ENCODE measurements at places on chromosomes 3 and 15.
A peak's percentile ranks its signal among the peaks of the same experiment; 100 is the strongest.

DNA sequence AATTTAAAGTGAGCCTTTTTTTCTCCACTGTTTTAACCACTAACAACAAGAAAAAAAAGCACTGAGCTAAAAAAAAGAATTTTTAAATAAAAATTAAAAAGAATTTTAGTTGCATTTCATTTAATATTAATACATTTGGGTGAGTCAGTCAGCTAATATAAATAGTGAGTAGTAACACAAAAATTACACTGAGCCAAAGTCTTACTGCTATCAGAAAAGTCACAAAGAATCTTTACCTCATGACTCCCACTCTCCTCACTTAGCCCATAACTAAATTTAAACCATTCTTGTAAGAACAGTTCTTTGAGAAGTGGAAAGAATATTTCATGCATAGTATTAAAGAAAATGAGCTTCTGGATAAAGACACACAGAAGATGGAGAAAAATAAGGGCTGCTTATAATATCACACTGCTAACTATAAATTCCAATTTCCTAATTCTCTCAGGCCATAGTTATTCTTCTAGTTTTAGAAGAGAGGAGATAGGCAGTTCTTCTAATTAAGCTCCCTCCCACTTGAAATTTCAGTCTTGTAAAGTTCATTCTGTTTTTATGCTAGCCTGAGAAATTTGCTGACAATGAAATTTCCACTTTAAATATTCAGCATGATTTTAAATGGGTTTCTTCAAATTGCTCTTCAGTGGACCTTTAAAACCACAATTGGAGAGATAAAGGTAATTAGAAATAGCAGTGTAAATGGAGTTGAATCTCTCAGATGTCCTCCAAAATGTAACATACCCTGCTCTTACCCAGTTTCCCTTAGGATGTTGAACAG is 17.6 kb downstream of the SHQ1 start:
- peak; percentile 22 for DNase-seq

DNA sequence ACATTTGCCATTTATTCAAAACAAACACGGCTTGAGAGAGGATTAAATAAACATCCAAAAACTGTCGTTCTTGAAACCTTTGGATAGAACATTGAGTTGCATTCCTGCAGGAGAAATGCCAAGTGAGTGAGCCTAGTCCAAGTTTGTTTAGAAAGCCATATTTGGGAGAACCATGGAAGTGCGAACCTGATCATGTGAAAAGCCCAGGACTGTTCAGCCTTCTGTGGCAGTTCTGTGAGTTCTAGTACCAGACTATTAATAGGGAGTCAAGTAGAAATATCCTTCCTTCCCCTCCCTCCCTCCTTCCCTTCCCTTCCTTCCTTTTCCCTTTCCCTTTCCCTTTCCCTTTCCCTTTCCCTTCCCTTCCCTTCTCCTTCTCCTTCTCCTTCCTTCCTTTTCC is 470.4 kb downstream of the LPP start:
- DNase-seq, result peak; percentile 11

GRCh38 chr3:37481982-37482381 is 307.6 kb upstream of the LRRFIP2 start:
- no peak for DNase-seq

DNA sequence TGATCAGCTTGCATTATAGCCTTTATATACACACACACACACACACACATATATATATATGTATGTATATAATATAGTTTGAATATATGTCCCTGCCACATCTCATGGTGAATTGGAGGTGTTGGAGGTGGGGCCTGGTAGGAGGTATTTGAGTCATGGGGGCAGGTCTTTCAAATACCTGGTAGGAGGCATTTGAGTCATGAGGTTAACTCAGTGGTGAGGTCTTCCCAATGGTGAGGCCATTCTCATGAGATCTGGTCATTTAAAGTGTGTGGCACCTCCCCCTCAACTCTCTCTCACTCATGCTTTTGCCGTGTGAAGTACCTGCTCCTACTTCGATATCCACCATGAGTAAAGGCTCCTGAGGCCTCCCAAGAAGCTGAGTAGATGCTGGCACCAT is 27.5 kb upstream of the FHIT start:
- DNase-seq, result no peak

GRCh38 chr3:278300-279064 is 81.9 kb downstream of the CHL1 start:
- no peak for DNase-seq

DNA sequence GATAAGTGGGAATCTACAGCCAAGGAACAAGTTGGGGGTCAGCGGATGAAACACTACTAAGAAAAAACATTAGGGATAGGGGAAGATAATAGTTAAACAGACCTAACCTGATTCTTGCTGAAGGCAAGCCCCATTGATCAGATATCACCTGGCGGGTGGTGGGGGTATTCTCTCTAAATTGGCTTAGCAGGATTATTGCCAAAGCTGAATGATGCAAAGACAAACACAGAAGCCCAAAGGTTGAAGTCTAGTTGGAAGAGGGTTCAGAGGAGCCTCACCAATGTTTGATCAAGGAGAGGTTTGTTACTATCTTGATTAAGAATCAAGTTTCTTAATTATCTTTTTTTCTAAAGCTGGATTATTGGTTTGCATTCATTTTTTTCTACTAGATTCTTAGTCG is 371.9 kb upstream of the CNTN4 start:
- no peak for DNase-seq

- DNase-seq, result no peak
These were observed 44.0 kb upstream of the IREB2 start for GRCh38 chr15:78394026-78394425.

Measured in GM03348 (cell line).